SHP77 (cell line): ENCODE measurements at places on chromosomes 16 and 17.

- DNase-seq: no peak
These were observed 27.2 kb upstream of the SHISA9 start for GRCh38 chr16:12874186-12874585.

GRCh38 chr17:66094727-66095126 lies 97.2 kb downstream of the CEP112 start:
- DNase-seq: no peak

DNA sequence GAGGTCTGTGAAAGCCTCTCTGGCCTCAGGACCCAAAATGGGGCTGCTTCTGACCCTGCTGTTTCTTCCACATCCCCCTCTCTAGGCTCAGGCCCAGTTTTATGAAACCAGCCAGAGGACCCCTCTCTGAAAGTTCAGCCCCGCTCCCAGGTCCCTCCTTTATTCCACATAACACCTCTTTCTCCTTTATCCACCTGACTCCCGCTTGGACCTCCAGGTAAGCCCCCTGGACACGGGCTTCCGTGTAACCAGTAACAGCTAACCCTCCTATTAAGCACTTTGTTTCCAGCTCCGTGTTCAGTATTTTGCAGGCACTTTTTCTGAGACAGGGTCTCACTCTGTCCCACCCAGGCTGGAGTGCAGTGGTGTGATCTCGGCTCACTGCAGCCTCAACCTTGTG lies 37.4 kb downstream of the PSME3IP1 start:
- no peak for DNase-seq

GRCh38 chr16:65728652-65729051 lies 606.8 kb upstream of the CDH11 start:
- DNase-seq: no peak

- no peak for DNase-seq
These were observed 160.6 kb downstream of the IRF8 start for GRCh38 chr16:86059253-86060171.

DNA sequence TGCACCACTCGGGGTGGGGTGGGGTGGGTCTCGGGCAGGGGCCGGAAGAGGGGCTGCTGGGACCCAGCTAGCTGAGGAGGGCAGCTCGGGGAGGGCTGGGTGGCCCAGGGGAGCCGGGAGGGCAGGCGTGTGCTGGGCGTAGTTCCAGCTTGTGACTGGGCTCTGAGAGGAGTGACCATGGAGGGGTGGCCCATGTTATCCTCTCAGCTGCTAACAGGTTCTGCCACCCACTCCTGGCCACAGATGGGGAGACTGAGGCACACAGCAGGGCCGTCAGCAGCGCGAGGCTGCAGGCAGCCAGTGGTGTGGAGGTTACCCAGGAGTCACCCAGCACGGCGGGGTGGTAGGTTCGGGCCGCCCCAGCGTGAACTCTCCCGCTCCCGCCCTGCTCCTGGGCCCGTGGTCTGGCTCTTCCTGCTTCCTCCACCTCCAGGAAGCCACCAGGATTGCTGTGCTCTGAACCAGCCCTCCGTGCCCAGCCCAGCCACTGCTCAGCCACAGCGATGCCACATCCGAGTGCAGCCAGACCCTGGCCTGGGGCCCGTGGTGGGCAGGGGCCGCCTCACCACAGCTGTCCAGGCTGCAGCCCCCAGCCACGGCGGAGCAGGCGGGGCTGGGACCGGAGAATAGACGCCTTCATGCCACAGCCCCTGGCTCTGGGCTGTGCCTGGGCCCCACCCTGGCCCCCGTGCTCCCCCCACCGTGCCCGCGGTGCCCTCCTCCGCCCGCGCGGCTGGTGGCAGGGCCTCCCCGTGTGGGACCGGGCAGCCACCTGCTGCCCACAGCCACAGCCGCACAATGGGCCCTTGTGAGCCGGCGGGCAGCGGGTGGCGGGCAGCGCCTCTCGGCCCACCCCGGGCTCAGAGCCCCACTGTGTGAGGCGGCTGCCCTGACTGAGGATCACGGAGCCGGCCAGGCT lies 26.3 kb upstream of the SSTR5 start:
- DNase-seq: no peak

- DNase-seq: no peak
These were observed 131.7 kb downstream of the KATNIP start for GRCh38 chr16:27681681-27682080.

- DNase-seq: no peak
These were observed 19.4 kb downstream of the C17orf100 start for GRCh38 chr17:6670999-6671398.

DNA sequence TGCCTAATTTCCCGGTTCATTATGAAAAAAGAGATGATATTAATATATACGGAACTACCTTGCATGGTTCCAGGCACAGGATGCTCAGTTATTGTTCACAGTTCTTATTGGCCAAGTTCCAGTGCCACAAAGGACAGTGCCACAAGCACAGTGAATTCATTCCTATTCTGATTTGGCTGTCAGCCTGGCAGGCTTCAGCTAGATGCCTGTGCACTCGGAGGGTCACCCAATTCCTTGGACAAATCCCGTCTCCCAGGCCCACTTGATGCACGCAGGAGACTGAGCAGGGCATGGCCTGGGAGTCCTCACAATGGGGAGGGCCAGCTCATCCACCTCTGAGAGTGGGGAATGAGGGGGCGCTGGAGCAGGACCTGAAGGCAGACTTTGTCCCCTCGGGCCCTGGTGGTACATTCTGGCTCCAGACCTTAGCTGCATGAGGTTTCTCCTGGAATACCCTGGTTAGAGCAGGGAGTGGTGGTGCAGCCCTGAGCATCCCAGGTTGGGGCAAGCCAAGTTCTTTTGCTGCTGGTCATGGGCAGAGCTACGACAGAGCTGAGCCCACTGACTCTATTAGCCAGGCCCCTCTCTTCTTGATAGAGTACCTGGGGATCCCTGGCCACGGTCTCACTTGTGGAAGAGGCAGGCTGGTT lies 41.4 kb downstream of the MIS12 start:
- no peak for DNase-seq

DNA sequence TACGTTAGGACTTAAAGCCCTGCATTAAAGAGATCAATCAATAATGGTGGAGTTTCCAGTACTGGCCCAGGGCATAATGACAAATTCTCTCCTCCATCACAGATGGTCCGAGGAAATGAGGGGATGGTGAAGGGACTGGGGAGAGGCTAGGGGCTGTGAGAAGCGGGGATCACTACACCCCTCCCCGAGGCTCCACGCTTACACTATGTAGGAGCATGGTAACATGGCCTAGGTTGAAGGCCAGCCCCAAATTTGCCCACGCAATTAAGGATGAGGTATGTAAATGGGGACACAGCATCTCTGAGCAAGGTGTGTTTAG lies 8.0 kb upstream of the AKTIP start:
- no peak for DNase-seq

DNA sequence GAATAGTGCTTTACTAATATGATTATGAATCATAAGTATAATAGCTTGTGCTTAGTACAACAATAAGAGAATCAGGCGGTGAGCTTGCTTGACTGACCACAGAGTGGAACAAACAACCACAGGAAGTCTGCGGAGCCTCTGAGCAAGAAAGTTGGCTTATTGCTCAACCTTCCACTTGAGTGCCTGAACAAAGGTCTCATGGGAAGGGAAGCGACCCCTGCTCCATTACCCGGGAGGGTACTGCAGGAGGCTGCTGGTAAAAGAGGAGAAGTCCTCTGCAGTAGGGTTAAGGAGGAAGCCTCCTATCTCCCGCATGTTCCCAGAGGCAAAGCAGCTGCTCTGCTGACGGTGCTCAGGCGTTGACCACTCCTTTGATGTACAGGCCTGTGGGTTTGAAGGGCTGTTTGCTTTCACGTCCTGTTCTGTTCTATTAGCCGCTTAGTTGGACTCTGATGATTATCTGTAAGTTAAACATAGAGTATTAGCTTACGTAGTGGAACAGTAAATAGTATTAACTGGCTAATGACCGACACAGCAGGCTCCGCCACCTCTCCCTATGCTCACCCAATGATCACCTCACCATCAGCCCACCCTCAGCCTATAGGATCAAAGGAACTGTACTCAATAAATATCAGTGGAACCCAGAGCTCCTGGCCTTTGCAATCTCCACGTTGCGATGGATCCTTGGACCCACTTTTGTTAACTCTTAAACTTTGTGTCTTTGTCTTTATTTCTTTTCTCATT lies 17.5 kb downstream of the ALOX15B start:
- peak; percentile 20 for DNase-seq

GRCh38 chr16:11977376-11978041 lies 975 bp downstream of the SNX29 start:
- no peak for DNase-seq

DNA sequence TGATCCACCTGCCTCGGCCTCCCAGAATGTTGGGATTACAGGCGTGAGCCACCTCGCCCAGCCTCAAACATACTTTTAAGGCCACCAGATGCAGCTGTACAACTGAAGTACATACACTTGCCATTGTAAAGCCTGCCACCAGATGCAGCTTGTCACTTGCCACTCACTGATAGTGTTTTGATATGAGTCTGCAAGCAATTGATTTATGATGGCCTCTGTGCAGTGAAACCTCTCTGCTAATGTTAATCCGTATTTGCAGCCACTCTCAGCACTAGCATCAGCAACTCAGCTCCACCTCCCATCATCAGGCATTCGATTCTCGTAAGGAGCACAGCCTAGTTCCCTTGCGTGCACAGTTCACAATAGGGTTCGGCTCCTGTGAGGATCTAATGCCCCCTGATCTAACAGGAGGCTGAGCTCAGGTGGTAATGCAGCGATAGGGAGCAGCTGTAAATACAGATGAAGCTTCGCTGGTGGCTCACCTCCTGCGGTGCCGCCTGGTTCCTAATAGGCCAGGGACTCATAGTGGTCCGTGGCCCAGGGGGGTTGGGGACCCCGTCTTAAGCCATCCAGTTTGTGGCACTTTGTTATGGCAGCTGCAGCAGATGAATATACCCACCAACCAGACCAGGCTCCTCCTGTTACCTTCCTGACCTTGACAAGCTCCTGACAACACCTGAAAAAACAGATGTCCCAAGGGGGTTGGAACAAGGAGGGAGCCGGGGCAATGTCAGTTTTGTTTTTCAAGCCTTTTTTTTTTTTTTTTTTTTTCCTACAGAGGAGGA lies 1.3 kb upstream of the HERPUD1 start:
- peak; percentile 79 for DNase-seq

DNA sequence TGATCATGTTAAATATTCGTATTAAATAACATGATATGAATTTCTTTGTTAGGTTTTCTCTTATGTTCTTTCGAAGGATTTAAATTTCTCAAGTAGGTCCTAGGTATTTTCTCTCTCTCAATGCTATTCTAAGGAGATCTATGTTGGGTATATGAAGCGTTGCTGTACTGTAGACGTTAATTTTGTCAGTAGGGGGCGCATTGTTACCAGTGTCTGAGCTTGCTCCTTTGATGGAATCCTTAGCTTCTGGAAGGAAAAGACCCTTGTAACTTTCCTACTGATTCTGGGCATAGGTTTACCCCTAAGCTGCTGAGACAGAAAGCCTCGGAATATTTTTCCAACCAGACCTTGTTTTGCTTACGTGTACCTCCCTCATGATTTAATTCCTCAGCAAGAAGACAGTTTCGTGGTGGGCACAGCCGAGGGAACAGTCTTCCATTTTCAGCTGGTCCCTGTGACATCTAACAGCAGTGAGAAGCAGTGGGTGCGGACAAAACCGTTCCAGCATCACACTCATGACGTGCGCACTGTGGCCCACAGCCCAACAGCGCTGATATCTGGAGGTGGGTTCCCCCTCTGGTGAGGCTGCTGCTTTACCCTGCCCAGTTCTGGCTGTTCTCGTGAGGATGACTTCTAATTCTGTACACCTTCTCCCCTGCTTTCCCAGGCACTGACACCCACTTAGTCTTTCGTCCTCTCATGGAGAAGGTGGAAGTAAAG lies 17.9 kb downstream of the UTP4 start:
- DNase-seq: peak; percentile 47

DNA sequence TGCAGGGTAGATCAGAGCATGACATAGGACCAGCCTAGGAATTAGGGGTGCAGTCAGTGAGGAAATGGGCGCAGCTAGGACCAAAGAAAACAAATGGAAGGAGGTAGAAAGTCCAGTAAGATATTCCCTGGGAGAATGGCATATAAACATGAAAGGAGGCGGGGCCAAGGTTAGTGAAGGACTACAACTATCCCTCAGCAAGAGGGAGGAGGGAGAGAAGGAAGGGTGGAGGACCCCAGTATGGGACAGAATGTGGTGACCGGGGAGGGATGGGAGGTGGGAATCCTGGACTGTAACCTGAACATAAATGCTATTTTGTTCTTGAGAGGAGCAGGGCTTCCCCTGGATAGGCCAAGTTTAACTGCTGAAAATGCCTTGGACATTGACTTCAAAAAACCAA lies 22.8 kb downstream of the ITGB3 start:
- DNase-seq: no peak

GRCh38 chr17:80953471-80954315 lies 37.9 kb upstream of the CHMP6 start:
- no peak for DNase-seq

- no peak for DNase-seq
These were observed 16.6 kb upstream of the RNF135 start for GRCh38 chr17:30954046-30954830.

- no peak for DNase-seq
These were observed 298.6 kb upstream of the PSMD7 start for GRCh38 chr16:73997971-73998370.

DNA sequence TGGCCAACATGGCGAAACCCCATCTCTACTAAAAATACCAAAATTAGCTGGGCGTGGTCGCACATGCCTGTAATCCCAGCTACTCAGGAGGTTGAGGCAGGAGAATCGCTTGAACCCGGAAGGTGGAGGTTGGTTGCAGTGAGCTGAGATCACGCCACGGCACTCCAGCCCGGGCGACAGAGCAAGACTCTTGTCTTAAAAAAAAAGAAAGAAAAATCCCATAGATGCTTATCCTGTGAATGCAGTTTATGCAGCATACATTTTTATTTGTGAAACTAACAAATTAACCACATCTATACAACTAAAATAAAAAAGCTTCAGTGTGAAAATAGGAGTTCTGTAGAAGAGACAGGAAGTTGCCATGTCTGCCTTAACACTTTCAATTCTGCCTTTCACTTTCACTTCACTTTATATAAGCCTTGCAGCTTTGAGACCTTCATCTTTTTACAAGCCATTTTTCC lies 7.1 kb downstream of the IGSF6 start:
- DNase-seq: no peak

- DNase-seq: no peak
These were observed 2.3 kb downstream of the GFAP start for GRCh38 chr17:44912763-44913544.

- DNase-seq: no peak
These were observed 10.5 kb downstream of the CDK5RAP3 start for GRCh38 chr17:47981462-47981861.

DNA sequence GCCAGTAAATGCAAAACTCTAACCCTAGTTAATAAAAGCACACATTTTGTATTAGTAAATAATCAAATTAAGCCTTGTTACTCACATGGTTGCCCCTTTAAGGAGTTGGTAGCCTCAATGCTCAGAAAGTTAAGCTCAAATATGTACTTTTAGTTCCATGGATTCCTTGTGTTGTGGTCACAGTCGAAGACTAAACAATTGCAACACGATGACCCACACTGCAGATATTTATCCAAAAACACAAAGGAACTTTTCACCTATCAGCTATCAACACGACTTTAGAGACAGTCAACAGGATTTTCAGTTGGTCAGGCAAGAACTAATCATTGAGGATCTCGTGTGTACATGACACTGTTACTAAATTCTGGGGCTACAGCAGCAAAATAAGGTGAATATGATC lies 47.4 kb upstream of the NUDT7 start:
- DNase-seq: no peak
